Right lung (tissue), 10 donors: ENCODE measurements at places on chromosomes 2 and 18. TPM values are rescaled to one million over a fixed set of nuclear protein-coding genes. Genes with fewer than 3 reads are reported as not detected.

- no peak for DNase-seq
Observed at GRCh38 chr18:33710269-33710668, 132.2 kb downstream of the ASXL3 start.

Gene ICA1L
- polyA plus RNA-seq = 21.1 TPM

DNA sequence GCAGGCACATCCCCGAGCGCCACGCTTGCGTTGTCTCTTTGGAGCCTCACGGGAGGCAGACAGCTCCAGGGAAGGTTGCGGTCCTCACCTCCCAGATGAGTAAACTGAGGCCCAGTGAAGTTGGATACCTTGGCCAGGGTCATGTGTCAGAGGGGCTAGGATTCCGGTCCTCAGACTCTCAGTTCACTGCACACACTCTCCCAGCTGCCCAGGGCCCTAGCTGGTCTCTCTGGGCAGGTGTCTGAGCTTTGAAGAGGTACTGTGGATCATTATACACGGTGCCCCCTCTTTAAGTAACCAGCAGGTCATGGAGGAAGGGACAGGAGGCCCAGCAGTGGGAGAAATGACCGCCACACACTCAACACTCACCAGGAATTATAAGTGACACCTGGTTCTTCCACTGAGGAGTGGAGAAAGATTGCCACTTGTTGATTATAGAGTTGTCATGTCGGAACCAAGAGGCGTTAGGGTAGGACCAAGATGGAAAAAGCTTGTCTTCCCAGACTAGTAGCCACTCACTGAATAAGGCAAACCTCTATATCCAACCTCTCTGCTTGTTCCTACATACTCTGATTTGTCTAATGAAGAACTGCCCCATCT lies 588 bp downstream of the TMEM214 start:
- DNase-seq = no peak

DNA sequence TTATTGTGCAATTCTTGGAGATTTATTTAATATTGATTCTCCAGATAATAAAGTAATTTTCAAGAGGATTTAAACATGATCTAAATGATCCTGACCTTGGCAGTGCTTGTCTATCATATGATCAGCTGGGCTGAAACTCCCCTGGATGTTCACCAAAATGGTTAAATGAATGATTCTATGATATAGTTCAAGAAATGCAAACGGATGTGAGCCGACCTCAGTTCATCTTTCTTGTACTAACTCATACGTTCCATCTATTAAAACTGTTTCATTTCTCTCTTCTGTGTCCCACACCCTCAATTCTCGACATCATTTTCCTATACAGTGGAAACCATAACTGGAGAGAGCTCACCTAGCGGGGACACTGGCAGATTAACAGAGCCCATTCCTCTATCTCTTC lies 281.7 kb upstream of the CCDC68 start:
- DNase-seq = no peak

DNA sequence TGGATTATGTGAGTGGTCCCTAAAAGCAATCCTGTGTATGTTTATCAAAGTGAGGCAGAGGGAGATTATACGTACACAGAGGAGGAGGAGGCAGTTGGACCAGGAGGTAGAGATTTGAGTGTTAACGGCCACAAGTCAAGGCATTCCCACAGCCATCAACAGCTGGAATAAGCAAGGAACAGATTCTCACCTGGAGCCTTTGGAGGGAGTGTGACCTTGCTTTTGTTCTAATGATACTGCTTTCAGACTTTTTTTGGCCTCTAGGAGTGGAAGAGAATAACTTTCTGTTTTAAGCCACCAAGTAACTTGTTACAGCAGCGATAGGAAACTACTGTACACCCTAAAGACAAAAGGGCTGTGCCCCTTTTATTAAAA lies 18.1 kb downstream of the LCLAT1 start:
- DNase-seq = no peak

Gene GNAL
- 2.9 TPM for polyA plus RNA-seq

Gene CENPA
- polyA plus RNA-seq = 15.8 TPM

DNA sequence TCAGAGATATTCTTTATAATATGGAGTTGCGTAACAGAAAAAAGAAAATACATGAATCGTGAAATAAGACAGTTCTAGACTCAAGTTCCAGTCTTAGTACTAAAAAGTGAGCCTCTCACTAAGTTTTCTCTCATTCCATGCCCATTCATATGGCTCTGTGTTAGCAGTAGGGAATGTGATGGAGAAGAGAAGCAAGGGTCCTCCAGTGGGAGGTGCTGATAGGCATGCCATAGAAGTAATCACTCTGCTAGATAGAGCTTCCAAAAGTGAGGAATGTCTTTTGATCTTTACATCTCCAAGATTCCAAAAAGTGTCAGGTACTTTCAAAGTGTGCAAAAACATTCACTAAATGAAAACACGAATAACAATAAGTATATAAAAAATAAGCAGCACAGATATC lies 678.4 kb downstream of the DCDC2C start:
- DNase-seq = no peak

Gene IL18RAP
- 1.2 TPM for polyA plus RNA-seq

DNA sequence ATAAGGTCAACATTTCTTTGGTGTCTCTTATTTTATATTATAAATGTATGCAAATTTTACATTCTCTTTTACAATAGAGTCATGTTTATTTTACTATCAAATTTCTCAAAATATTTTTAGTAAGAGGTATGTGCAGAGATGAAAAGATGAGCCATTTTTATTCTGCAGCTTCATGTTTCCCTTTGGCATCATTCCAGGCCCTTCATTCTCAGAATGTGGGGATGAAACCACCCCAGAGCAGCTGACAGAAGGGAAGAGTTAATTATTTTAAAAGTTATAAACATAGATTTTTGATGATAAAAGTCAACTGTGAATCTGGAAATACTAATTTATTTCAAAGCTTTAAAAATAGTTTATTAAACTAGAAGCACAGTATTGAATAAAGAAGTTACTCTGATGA lies 12.8 kb upstream of the FSHR start:
- DNase-seq = no peak

- DNase-seq = no peak
Observed at GRCh38 chr2:26515771-26516170, 37.8 kb upstream of the OTOF start.

DNA sequence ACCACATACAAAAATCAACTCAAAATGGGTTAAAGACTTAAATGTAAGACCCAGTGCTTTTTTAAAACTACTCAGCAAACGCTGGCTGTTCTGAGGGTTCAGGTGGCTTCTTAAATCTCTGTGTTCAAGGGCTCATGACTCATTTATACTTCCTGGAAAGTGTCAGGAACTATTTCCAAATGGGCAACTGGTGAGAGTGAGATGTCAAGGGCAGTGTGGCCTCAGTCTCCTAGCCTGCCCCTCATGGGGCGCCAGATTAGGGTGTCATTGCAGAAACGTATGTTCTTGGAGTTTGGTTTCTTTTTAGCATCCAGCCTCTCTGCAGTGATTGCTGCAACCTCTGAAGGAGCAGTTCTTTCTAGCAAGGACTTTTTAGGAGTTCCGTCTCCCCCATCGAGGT lies 485.4 kb downstream of the TNS1 start:
- DNase-seq = no peak

GRCh38 chr2:138531913-138532312 lies 30.3 kb downstream of the SPOPL start:
- no peak for DNase-seq

DNA sequence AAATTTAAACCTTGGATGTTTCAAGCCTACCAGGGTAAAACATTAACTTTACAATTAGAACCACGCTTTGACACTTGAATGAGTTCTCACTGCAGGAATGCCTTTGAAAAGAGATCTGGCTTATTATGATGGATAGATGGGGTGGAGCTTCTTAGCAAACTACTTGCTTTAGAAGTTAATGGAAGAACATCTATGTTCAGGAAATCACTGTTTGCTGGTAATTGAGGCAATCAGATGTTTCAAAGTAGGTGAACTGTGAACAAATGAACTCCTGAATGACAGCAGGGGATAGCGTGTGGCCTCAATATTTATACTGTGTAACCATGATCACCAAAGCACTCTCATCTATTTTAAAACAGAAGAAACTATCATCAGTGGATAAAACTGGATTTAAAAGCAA lies 383.6 kb downstream of the PIK3C3 start:
- DNase-seq = no peak

DNA sequence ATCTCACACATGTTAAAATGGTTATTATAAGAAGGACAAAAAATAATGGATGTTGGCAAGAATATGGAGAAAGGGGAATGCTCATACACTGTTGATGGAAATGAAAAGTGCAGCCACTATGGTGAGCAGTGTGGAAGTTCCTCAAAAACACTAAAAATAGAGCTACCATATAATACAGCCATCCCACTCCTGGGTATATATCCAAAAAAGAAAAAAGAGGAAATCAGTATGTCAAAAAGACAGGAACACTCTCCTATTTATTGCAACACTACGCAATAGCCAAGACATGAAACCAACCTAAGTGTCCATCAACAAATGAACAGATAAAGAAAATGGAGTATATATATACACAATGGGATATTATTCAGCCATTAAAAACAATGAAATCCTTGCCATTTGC lies 642.6 kb downstream of the RNF144A start:
- DNase-seq = no peak

Gene FZD7
- polyA plus RNA-seq = 35.8 TPM

DNA sequence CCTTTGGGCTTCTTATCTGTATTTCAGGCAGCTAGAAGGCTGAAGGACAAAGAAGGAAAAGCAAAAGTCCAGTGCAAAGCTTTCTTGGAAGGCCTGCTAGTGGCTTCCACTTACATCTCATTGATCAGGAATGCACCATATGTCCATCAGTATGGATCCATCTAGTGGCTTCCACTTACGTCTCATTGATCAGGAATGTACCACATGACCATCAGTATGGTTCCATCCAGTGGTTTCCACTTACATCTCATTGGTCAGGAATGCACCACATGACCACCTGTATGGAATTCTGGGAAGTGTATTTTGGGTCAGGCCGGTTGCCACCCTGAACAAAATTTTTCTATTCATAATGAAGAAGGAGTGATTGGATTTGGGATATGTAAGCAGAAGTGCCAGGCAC lies 70.6 kb downstream of the LYPD6 start:
- DNase-seq = no peak

Gene DAPL1
- not detected for polyA plus RNA-seq

DNA sequence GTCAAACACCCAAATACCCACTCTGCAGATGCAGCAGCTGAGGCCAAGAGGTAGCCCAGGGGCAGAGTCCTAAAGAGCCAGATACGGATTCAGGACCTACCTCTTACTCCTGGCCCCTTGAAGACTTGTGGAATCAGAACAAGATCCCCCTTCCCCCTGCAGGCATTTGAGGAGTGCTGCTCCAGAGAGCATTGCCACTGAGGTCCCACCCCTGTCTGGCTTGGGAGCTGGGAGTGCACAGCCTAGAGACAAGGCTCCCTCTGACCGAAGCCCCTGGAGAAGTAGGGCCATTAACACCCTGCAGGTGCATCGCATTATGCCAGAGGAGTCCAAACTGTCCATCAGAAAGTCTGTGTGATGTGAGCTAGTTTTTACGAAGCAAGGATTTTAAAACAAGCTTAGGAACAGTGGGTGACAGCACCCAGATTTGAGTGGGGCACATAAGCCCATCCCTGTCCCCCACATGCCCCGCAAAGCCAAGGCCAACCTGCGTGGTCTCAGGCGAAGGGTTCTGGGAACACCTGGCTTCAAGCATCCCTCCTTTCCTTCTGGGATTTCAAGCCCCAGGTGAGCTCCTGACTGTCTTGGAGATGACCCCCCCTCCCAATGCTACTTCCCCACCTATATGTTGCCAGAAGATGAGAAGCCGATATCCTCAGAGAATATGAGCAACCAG lies 48.4 kb downstream of the MTERF4 start:
- no peak for DNase-seq

DNA sequence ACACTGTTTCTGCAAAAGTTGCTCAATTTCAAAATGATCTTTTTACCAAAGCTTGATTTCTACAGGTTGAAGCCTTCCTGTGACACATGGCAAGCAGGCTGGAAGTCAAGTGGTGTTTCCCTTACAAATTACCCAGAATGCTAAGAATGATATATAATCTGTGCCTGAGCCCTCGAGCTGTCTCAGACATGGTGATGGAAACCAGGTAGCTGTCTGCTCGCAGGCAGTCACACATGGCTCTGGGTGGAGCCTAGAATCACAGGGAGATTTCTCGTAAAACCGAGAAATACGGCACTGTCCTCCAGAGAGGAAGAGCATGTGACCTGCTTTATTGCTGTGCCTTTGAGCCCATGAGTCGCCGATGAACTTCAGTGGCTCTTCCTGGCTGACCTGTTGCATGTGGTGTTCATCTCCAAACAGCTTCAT lies 392.9 kb downstream of the ZNF521 start:
- no peak for DNase-seq

DNA sequence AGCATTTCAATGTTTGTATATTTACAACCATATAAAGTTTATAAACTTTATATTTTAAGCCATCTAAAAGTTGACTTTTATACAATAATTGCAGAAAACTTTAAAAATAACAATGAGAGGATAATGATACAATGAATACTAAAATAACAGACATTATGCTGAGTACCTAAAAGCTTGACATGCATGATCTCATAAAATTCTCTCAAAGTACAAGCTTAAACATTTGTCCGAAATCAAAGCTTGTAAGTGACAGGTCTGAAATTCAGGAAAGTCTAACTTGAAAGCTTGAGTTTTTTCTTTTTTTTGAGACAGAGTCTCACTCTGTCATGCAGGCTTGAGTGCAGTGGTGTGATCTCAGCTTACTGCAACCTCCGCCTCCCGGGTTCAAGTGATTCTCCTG lies 84.1 kb upstream of the FRZB start:
- no peak for DNase-seq

Gene ADGRF3
- polyA plus RNA-seq = 2.0 TPM

DNA sequence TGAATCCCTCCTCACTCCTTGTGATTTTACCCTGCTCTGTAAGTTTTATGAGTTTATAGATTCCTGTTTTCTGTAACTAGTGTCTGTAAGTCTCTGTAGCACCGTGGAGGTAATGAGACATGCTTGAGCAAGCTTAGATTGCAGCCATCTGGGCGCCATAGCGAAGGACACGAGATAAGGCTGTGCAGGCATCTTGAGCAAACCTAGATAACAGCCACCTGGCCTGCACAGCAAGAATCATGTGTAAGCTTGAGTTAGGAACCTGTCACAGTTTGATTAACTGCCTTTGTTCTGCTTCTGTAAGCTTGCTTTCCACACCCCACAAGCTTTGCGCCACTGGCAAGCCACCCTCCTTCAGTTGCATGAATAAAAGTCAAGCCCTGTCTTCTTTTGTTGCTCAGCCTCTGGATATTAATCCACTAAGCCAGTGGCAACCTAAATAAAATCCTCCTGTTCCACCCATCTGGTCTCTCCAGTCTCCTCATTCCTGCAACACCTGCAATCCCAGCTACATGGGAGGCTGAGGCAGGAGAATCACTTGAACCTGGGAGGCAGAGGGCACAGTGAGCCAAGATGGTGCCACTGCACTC lies 270.6 kb upstream of the RGPD4 start:
- no peak for DNase-seq

DNA sequence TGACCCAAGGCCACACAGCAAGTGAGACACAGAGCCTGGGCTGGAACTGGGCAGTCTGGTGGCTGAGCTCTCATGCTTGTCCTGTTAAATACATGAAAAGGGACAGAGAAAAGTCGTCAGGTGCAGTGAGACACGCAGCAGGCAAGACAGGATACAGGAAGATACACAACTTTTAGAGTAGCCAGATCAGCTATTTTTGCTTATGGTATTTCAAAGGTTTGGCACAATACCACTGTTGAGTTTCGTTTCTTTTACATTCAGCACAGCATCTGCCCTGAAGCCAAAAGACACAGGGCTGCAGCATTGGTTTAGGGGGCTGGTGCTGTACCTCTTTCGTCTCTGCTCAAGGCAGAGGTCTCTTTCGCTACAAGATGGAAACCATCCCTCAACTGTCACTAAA lies 14.0 kb downstream of the FHL2 start:
- no peak for DNase-seq
